ENCODE measurements at places on chromosomes 4 and X.

GRCh38 chr4:138405466-138405891 lies 163.3 kb upstream of the SLC7A11 start:
- no peak for DNase-seq

GRCh38 chr4:142500966-142501365 lies 345.1 kb downstream of the INPP4B start:
- no peak for DNase-seq

GRCh38 chr4:68175562-68176155 lies 46.0 kb upstream of the TMPRSS11F start:
- DNase-seq, result peak; percentile 36

- DNase-seq, result no peak
Observed at GRCh38 chr4:122739174-122739573, 6.7 kb downstream of the BBS12 start.

DNA sequence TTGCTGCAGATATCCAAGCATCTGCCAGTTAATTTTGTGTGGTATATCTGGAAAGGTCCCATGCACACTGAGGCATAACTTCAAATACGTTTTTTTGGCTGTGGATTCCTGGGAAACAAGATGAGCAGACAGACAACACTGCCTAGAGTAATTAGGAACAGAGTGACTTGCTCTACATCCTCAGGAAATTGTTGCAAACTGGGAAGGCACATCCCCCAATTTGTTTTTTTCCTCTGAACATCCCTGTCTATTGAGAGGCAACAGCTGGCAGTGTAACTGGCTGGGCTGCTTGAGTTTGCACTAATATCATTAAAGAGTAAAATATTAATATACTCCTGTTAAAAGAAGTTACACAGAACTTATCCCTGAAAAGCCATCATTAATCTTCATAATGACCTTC lies 207.7 kb upstream of the SLIT2 start:
- no peak for DNase-seq

DNA sequence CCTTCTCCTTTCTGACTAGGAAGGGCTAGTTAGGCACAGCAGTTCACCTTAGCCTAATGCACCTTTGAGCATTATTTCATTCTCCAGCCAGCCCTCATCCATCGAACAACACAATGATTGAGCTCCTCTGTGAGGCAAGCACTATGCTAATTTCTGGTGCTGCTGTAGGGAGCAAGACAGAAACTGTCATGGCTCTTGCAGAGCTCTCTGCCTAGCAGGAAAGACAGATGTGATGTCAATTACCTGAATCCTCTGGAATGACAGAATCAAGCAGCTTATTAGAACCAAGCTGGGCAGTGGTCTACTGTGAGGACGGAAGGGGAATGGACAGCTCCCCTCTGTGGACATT lies 256.1 kb upstream of the NOCT start:
- DNase-seq, result no peak

- DNase-seq, result no peak
Observed at GRCh38 chrX:118740276-118740889, 13.0 kb downstream of the IL13RA1 start.

DNA sequence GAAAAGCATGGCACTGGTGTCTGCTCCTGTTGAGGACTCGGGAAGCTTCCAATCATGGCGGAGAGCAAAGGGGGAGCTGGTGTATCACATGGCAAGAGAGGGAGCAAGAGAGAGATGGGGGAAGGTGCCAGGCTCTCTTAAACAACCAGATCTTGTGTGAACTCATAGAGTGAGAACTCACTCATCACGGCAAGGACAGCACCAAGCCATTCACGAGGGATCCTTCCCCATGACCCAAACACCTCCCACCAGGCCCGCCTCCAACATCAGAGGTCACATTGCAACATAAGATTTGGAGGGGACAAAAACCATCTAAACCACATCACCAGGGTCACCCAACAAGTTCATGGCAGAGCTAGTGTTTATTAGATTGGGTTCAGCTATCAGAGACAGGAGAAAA lies 218.7 kb upstream of the BCOR start:
- DNase-seq, result no peak

DNA sequence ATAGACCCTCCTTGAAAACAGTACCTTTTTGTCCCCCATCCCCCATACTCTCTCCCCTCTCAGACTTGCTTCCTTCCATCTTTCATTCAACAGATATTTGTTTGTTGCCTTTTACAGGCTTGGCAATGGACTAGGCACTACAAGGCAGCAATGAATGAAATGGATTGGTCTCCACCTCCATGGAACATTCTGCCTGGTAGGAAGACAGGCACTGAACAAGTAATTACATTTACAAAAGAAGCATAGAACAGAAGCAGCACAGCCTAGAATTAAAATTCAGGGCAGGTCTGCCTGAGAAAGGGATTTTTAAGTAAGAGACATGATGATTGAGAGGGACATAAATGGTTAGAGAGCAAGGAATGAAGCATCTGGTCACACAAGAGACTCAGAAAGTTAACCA lies 346.1 kb downstream of the GRXCR1 start:
- no peak for DNase-seq

DNA sequence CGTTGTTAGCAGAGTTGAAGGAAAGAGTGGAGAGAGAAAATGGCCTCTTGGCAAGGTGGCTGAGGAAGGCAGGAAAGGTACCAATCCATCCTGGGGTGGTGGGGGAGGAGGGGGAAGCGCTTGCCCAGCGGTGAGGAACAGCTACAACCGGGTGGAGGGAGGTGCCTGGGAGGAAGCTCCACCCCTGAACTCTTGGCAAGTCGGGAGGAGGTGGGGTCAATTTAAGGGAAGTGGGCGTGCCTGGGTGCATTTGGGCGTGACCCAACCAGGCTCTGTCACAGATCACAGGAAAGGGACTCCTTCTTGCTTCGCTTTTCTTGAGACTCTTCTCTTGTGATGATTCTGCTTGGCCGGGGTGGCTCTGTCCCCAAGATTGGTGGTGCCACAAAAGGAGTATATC lies 41.7 kb downstream of the BCORL1 start:
- peak; percentile 5 for DNase-seq
